NCI-H1930 (cell line): ENCODE measurements at places on chromosomes 5 and 9.

DNA sequence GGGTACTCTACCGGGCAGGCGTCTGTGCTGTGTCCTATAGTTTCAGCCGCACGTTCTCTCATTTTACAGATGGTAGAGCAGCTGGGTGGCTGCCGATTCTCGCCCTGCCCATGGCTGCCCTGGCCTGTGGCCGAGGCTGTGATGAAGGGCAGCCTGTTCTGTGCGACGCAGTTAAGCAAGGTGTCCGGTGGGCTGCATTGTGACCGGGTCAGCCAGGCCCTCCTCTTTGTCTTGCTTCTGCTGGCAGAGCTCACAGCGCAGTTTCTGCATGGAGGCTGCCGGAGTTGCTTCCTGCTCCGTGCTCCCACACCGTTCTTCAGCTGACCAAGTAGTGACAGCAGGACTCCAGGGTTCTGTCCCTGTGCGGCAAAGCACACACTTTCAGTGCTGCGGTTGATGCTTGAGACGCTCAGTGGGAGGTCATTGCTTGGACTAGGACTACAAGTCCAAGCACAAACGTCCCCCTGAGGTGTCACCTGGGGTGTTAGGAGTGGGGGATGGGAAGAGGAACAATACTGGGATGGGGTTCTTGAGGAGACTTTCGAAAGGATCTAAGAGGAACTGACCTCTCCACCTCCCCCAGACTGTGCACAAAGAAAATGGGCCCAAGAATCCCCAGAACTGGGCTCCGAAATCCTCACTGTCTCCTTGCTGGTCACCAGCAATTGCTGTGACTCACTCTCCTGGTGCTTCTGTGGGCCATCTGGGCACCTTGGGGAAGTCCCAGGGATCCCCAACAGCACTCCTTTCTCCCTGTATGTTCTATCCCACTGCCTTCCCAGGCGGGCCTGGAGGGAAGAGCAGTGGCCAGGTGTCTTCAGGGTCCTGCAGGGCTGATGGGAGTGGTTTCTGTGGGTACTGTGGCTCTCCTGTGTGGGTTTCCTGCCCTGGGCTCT lies 58.2 kb downstream of the GADD45G start:
- no peak for DNase-seq

- no peak for DNase-seq
Measured at GRCh38 chr5:175678074-175678473, 20.2 kb downstream of the HRH2 start.

- DNase-seq = no peak
Measured at GRCh38 chr5:74636552-74636951, 4.0 kb downstream of the ENC1 start.

GRCh38 chr9:111599955-111600343 lies 502 bp upstream of the PTGR1 start:
- DNase-seq = no peak

DNA sequence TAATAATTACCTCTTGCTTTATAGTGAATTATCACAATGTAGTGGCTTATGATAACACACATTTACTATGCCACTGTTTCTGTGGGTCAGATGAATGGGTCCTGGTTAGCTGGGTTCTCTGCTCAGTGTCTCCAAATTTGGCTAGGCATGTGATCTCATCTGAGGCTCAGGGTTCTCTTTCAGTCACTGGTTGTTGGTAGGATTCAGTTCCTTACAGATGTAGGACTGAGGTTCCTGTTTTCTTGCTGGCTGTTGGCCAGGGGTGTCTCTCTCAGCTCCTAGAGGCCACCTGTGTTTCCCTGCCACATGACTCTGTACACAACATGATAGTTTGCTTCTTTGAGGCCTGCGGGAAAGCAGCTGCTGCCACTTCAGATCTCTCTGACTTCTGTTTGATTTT lies 7.1 kb downstream of the NFX1 start:
- no peak for DNase-seq

DNA sequence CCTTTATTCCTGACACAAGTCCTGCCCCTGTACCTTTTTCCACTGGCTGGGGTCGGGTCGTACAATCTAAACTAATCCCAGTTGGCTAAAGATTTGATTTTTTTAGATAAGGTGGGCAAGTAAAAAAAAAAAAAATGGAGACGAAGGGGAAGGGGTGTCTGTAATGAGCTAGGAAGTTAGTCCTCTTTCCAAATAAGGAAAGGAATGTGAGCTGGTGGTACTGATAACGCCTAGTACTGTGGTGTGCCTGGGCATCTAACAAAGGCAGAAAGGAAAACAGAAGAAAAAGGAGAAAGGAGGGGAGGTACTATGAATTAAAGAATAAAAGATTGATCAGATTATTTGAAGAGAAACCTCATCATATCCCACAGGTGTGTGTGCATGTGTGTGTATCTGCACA lies 21.3 kb downstream of the PRDM9 start:
- DNase-seq = no peak

DNA sequence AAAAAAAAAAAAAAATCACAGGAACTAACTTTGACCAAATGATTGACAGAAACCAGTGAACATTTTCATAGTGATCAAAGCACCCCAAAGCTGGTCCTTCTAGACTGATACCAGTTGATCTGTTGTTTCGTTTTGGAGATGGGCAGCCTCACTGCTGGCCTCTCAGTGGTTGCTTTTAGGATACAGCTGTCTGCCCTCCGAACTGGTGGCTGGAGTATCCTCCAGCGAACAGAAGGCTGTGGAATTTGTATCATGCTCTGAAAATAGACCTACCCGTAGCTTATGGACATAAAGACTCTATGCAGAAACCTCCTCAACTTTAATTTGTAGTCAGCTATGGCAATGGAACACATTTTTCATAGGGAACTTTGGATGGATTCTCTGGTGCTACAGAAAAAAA lies 49.0 kb downstream of the DCP2 start:
- DNase-seq = no peak

DNA sequence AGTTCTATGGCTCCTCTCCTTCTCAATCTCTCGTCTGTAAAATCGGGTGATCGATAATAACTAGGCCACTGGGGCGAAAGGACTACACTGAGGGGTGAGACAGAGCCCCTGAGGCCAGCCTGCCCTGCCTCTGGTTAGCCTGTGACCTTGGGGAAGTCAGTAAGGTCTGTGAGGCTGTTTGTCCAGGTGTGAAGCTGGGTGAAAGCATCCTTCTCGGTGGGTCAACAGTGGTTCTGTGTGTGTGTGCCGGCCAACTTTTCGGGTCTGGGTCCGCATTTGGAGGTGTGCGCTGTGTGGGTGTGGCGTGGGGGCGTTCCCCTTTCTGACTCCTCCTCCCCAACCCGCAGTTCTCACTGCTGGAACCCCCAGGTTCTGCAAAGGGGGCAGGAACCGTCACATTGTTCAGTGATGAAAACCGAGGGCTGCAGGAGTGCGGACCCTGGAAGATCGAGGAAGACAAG lies 5.0 kb upstream of the RNF44 start:
- DNase-seq = no peak

DNA sequence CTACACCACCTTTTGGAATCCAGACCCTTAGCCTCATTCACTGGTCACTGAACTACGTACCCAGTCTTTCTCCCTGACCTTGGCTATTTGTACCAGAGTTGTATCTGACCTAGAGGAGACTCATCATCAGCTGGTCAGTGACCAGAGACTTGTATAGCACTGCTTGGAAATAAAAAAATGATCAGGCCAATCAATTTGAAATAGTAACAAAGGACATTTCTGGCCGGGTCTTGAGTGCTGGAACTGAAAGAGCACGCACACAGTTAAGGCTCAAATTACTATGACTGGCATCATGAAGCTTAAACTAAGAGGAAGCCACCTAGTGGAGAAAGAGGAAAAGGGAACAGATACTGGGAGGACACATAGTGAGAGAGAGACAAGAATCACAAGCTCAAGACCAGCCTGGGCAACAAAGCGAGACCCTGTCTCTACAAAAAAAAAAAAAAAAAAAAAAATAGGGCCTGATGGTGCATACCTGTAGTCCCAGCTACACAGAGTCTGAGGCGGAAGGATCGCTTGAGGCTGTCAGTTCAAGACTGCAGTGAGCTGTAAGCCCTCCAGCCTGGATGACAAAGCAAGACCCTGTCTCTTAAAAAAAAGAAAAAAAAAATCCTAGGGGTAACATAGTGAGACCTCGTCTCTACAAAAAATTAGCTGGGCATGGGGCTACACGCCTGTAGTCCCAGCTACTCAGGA lies 12.8 kb upstream of the SRP19 start:
- peak; percentile 23 for DNase-seq

DNA sequence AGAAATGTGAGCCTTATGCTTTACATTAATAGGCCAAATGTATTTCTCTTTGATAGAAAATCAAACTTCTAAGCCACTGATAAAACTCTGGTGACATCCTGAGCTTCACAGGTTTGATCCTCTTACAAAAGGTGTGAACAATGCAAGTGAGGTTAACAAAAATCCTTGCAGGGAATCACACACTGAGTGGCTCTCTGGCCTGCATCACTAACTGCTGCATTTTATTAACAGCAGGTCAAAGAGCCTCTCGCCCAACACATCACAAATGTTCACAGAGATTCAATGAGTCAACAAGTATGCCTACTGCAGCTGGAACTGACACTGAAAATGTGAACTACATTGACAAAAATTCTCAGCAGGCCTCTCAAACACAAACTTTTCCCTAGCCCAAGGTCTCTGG lies 122.3 kb downstream of the SEMA5A start:
- no peak for DNase-seq

DNA sequence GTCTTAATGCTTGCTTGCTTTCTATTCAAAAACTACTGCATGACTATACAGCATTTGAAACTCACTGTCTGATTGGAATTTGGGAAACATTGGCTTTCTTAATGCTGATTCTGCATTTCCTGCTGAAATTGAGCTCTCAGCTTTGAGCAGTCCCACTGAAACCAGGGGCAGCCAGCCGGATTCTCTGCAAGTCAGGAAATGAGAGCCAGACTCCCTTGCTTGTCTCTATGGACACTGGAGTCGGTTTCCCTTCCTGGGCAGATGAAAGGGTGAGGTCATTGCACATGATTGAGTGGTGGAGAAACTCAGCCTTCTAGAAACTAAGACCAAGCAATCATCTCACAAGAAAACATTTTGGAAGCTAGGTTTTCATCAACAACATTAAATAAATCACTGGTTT lies 119.7 kb upstream of the SPATA31C2 start:
- no peak for DNase-seq

GRCh38 chr9:115234094-115234493 lies 116.1 kb upstream of the TNC start:
- DNase-seq = no peak

GRCh38 chr5:9545992-9546851 lies at the start of gene SEMA5A:
SEMA5A (minus strand) TSS chr5:9546075; CDS start chr5:9379946, 166,129 bp downstream.
- peak; percentile 36 for DNase-seq

- no peak for DNase-seq
Measured at GRCh38 chr5:160457252-160457651, 35.6 kb downstream of the PTTG1 start.

- no peak for DNase-seq
Measured at GRCh38 chr9:120936764-120937122, 10.1 kb upstream of the TRAF1 start.

DNA sequence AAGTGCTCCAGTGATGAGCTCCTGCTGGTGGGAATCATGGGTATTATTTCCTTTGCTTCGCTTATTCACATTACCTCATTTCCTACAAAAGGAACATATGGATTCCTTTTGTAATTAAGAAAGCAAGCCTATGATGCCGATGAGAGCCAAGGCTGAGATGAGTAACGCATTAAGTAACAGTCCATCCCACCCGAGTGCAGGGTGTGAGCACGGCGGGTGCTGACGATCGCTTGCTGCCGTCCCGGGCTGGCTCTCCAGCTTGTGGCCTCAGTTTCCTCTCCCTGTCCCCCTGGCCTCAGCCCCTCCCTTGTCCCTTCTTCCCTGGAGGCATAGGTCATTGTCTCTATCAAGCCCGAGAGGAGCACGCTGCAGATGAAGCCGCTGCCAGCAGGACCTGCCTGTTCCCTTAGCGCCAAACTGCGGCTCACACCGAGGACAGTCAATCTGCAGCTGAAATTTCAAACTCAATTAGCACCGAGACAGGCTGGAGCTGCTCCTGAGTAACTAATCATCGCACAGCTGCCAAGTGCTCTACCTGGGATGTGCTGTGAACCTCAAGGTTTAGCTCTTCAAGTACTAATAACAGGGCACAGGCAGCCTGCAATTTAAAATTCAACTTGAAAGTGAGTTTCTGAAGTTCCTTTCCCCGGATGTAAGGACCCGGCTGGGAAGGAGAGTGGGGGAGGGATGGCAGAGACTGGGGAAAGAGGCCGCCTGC lies 115.2 kb upstream of the RAPGEF1 start:
- no peak for DNase-seq

DNA sequence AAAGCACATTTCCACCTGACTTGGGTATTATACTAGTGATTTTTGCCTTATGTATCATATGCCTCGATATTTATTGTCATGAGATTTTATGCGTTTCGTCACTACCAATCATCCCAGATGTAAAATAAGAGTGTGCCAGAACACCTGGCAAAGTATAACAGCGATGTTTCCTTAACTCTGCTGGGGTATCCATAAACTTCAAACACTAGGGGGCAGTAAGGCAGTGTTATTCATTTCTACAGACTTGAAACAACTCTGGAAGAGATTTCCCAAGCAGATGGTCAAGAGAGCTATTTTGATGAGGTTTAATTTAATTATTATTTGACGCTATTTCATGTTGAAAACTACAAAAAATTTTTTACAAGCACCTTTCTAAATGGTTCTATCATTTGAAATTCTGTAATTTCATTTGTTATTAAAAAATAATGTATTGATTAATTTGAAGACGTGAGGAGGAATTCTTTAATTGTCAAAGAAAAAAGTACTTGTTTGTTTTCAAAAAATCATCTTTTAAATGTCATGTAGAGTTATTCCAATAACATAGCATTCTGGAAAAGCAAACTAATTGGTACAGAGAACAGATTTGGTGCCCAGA lies 388.5 kb upstream of the CTNND2 start:
- no peak for DNase-seq

DNA sequence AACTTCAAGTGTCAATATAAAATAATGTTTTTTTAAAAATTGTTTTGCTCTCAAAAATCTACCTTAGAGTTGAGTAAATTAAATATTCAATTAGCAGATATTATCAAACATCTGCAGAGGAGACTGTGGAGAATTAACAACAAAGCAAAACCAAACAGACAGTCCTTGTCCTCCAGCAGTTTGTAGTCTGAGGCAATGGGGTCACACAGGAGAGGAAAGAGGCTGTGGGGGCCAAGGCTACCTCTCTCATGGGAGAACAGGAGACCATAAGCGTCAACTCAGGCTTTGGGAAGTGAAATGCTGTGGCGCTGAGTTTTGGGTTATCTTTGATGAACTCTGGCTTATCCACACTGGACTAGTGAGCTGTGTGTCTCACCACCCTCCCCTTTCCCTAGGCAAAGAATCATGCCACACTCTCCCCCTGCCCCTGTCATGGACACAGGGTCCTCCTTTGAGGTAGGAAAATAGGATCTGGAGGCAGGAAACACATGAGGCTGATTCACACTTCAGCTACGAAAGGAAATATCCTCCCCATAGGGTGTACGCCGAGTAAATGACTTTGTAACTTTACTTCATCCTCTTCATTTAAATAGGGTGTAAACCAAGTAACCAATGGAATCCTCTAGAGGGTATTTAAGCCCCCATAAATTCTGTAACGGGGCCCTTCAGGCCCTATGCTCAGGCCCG lies 152.7 kb downstream of the FSTL4 start:
- no peak for DNase-seq
